ENCODE measurements at places on chromosomes 12 and 14.

- no peak for DNase-seq
These were observed 3.1 kb downstream of the MYH7 start for GRCh38 chr14:23432102-23432925.

GRCh38 chr14:58171090-58171489, 19.1 kb upstream of the ARMH4 start:
- DNase-seq, result no peak

- no peak for DNase-seq
These were observed 24.0 kb downstream of the CLECL1 start for GRCh38 chr12:9708853-9709252.

GRCh38 chr12:107228076-107228475, 134.7 kb upstream of the CRY1 start:
- DNase-seq, result no peak

- DNase-seq, result no peak
These were observed 20.2 kb upstream of the FAM234B start for GRCh38 chr12:13023811-13024530.

GRCh38 chr14:20472536-20473169, 3.4 kb downstream of the PNP start:
- no peak for DNase-seq

DNA sequence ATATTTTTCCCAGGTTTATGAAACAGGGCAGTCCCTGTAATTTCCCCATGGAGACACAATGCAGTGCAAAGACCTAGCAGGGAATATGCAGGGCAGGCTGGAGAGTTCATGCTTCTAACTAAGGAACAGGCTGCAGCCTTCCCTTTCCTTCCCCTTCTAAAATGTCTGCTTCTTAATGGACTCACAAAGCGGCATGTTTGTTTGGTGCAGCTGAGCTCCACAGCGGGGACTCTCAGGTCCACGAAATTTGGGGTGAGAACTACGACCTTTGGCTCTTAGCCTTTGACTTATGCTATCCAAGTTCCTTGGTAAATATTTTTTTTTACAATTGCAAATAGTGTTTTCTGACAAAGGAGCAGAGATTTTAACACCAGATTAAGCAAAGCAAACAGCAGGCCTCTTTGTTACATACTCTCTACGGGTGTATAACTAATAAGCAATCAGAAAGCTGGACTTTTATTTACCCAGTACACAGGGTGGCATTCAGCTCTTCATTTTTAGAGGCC, 323.6 kb downstream of the ZFP36L1 start:
- no peak for DNase-seq

DNA sequence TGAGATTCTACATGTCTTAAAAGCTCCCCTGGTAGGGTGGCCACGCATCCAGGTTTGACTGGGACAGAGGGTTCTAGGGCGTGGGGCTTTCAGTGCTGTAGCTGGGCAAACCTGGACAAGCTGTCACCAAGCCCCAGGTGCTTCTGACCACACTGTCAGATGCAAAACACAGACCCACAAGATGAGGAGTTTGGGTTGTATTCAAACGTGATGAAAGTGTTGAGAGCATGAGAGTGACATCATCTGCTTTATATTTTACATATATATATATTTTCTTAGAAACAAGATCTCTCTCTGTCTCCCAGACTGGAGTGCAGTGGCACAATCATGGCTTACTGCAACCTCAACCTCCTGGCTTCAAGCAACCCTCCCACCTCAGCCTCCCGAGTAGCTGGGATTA, 210.1 kb downstream of the DPF3 start:
- no peak for DNase-seq

- no peak for DNase-seq
These were observed 62.3 kb upstream of the RIN3 start for GRCh38 chr14:92451245-92451644.

DNA sequence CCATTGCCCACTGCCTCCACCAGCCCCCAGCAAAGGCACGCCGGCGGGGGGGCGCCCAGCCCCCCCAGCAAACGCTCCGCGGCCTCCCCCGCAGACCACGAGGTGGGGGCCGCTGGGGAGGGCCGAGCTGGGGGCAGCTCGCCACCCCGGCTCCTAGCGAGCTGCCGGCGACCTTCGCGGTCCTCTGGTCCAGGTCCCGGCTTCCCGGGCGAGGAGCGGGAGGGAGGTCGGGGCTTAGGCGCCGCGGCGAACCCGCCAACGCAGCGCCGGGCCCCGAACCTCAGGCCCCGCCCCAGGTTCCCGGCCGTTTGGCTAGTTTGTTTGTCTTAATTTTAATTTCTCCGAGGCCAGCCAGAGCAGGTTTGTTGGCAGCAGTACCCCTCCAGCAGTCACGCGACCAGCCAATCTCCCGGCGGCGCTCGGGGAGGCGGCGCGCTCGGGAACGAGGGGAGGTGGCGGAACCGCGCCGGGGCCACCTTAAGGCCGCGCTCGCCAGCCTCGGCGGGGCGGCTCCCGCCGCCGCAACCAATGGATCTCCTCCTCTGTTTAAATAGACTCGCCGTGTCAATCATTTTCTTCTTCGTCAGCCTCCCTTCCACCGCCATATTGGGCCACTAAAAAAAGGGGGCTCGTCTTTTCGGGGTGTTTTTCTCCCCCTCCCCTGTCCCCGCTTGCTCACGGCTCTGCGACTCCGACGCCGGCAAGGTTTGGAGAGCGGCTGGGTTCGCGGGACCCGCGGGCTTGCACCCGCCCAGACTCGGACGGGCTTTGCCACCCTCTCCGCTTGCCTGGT, at the start of gene CDKN1B:
Gene CDKN1B, plus strand, starts transcription at position 576 of the 793 bp plus-strand sequence. CDS start 472 bp downstream, outside the sequence.
- peak; percentile 59 for DNase-seq

- no peak for DNase-seq
These were observed 8.6 kb upstream of the G2E3 start for GRCh38 chr14:30550335-30550734.

- DNase-seq, result no peak
These were observed 1036.5 kb upstream of the NOVA1 start for GRCh38 chr14:27634056-27634970.

- DNase-seq, result no peak
These were observed 350.7 kb downstream of the C12orf50 start for GRCh38 chr12:87678453-87678852.

DNA sequence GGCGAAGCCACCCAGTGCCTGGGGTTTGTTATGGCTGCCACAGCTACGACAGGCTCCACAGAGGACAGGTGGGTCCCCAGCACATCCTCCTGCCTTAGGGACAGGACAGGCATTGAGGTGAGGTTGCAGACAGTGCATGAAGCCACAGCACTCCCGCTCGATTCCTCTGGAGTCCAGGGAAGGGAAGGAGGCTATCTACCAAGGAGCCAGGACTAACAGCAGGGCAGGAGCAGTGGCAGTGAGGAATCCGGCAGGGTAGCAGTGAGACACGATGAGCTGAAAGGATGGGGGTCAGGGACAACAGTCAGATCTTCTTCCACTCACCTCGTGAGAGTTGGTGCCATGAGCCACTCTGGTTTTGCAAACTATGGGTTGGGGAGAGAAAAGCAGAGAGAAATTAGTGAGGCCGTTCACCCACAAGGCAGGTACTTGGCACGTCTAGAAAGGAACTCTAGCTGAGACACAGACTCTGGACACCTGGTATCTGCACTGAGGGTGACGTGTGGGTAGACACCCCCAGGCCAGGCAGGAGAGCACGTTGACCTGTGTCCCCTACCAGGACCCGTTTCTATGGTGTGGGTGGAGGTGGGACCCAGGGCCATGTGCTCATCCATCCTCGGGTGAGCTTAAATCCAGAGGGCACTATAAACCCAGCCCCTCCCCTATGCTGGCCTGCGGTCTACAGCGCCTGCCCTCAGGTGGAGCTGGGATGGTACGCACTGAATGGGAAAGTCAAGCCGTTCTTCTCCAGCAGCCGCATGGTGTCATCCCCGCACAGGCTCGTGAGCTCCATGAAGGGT, 39.3 kb downstream of the CHGA start:
- no peak for DNase-seq

GRCh38 chr14:101065246-101065645, 161.7 kb upstream of the RTL1 start:
- no peak for DNase-seq

GRCh38 chr12:84599539-84599938, 313.1 kb downstream of the SLC6A15 start:
- no peak for DNase-seq

DNA sequence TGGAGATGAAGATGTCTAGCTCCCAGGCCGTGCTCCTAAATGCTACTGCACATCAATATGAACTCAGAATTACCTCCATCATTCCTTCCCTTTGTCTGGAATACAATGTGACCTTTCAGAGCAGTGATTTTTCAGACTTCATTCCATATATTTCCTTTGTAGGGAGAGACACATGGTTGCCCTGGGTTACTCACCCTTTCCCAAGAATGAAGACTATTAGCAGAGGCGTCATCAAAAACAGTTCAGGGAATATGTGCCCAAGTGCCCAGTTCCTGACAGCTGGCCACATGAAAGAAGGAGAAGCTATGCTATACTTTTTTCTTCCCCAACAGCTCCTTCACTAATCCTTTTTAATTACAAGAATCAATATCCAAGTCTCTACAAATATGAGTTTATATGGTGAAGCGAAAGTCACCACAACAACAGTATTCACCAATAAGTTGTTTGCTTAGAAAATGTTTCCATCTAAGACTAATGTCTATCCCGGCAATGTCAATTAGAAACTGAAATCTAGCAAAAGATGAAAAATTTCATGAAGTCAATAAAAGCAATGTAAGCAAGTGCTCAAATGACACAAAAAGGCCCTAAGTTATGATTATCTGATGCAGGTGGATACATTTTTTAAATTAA, 17.8 kb downstream of the NELL2 start:
- DNase-seq, result no peak

Measured in esophagus squamous epithelium (tissue), 5 donors.